Activated CD4-positive, alpha-beta T cell treated with anti-CD3 and anti-CD28 coated beads, Interleukin-2, amount 50 U/mL, for 16 hours (primary cell): ENCODE measurements at places on chromosomes 11 and 22.

- no peak for DNase-seq
These were observed 123.4 kb upstream of the OR9Q1 start for GRCh38 chr11:57900320-57900719.

DNA sequence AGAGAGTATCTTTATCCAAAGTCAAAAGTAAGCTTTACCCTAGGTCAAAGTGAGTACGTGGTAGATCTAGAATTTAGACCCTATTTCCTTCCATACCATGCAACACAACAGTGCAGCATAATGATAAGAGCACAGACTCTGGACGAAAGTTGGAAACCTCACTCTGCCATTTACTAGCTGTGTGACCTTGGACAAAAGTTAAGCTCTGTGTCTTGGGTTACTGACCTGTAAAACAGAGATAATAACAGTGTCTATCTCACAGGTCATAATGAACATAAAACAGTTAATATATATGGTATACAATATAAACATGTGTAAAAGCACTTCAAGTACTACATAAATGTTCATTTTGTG, 13.6 kb upstream of the CHRNA10 start:
- no peak for DNase-seq

DNA sequence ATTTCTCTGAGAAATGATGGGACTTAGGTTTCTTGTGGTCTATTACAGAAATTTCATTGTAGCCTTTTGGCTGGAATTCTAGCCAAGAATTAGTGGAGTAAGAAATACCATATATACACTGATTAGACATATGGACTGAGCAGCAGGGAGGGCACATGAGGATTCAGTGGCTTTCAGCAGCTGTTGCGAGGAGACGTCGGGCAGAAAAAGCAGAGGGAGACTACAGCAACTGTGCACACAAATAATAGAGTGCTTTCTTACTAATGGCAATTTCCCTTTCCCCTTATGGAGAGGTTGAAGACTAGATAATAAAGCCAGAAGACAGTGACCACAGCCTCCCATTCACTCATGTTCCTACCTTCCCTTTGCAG, 35.4 kb upstream of the CCDC34 start:
- DNase-seq, result no peak

GRCh38 chr11:56333156-56333555, 12.7 kb upstream of the OR8K1 start:
- DNase-seq, result no peak

DNA sequence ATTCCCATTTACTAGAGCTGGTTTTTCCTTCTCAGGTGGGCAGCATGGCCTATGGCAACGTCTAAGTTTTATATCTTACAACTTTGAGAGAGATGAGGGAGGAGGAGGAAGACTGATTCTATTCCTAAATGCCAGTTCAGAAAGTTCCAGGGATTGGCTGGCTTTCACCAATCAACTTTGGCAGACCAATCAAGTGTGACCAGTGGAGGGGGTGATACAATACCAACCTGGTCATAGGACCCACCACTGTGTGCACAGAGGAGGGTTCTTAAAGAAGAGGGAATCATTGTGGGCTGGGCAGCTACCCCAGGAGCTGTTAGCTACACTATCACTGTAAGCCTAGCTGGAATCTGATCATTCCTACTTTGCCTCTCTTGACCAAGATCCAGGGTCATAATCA, 8.1 kb downstream of the DIXDC1 start:
- no peak for DNase-seq

GRCh38 chr22:24002851-24003250, 2.4 kb downstream of the GSTT4 start:
- no peak for DNase-seq

- DNase-seq, result no peak
These were observed 144.1 kb downstream of the RBFOX2 start for GRCh38 chr22:35884529-35884928.

GRCh38 chr22:21759646-21760376, 24.2 kb upstream of the YPEL1 start:
- DNase-seq, result no peak

GRCh38 chr11:16964501-16964900, 49.7 kb downstream of the PLEKHA7 start:
- no peak for DNase-seq

DNA sequence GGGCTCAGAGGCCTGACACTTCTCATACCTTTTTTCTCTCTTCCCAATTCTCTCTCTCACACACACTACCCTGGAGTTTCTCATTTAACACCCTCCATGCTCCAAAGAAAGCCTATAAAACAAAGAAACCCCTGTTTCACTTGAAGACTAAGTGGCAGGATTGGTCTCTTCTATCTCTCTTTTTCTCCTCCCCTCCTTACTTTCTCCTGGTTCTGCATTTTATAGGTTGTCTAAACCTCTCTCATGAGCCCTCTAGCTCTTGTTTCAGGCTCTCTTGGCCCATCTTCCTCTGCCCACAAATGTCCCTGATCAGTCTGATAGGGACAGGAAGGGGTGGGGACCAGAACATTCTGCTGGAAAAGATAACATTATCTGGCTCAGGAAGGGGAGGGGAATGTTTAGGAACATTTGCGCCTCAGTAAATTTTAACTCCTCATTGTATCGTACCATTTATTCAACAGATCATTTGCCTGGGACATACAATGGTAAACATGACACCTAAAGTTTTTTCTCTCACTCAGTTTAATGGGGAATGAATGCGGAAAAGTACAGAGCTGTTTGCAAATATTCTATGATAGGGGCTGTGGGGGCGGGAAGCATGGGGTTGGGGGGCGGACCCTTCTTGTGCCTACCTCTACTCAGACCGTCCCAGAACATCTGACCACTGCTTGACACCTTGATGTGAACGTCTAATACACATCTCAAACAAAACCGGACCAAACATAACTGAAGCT, 10.8 kb downstream of the CRYBA4 start:
- DNase-seq, result no peak

GRCh38 chr11:117855186-117855845, 21.1 kb downstream of the FXYD6 start:
- no peak for DNase-seq

GRCh38 chr11:104206936-104207335, 43.0 kb upstream of the PDGFD start:
- DNase-seq, result no peak

- DNase-seq, result no peak
These were observed 81.0 kb upstream of the LRRC55 start for GRCh38 chr11:57100638-57101331.

- DNase-seq, result no peak
These were observed 21.2 kb downstream of the TBRG1 start for GRCh38 chr11:124643605-124644425.

DNA sequence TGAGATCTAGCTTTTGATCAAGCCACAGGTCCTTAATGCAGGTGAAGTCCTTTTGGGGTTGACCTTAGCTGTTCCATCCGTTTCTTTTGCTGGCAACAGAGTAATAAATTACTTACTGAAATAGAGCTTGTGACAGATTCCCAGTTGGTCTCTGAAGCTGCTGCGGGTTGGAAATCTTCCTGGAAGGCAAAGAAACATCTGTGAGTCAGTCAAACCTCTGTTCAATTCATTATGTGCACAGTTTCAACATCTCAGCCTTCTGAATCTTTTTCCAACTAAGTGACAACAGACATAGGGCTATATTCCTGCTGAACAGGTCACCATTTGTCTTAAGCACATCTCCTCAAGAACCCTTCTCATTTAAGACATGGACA, 88.9 kb upstream of the DDI1 start:
- no peak for DNase-seq
